ENCODE measurements at places on chromosomes 4 and X.

DNA sequence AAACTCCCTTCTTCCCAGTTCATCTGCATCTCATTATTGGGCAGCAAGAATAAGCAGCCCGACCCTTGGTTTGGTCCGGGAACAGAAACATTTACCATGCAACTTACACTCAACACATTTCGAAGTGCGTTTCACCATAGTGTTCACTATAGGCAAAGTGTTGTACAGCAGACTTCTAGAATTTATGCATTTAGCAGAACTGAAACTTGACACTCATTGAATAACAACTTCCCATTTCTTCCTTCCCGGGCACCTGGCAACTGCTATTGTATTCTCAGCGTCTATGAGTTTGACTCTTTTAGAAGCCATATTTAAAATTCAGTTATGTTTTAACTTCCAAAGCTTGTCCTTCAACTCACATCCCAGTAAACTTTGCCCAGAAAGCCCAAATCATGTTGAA, 840.6 kb downstream of the NLGN4X start:
- no peak for DNase-seq

GRCh38 chr4:188266386-188266785, 127.1 kb downstream of the TRIML1 start:
- DNase-seq: no peak

DNA sequence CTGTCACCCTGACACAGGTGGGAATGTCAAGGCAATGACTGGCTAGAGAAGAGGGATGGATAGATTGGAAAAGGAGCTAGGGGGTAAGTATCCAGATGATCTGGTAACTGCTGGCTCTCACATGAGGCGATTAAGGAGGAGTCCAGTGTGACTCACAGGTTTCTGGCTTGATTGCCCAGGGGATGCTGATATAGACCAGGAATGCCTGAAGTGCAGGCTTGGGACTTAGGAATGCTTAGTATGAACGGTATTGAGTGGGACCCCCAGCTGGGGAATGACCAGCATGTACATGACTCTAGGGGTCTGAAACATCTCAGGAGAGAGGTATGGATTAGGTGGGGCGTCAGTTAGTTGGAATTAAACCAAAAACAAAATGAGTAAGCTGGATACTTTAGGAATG, 65.8 kb upstream of the PRPS1 start:
- no peak for DNase-seq

- DNase-seq: no peak
Observed at GRCh38 chr4:10161840-10162239, 45.2 kb upstream of the WDR1 start.

- DNase-seq: no peak
Observed at GRCh38 chr4:13207226-13207625, 276.9 kb downstream of the RAB28 start.

DNA sequence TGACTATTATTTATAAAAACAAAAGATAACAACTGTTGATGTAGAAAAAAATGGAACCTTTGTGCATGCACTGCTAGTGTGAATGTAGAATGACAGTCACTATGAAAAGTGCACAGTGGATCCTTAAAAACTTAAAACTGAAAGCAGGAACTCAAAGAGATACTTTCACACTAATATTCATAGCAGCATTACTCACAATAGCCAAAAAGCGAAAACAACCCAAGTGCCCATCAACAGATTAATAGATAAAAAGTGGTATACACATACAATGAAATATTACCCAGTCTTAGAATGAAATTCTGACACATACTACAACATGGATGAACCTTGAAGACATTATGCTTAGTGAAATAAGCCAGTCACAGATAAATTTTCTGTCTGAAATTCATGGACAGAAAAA, 23.8 kb downstream of the CENPC start:
- no peak for DNase-seq

- no peak for DNase-seq
Observed at GRCh38 chrX:136659174-136659573, 11.2 kb downstream of the CD40LG start.

DNA sequence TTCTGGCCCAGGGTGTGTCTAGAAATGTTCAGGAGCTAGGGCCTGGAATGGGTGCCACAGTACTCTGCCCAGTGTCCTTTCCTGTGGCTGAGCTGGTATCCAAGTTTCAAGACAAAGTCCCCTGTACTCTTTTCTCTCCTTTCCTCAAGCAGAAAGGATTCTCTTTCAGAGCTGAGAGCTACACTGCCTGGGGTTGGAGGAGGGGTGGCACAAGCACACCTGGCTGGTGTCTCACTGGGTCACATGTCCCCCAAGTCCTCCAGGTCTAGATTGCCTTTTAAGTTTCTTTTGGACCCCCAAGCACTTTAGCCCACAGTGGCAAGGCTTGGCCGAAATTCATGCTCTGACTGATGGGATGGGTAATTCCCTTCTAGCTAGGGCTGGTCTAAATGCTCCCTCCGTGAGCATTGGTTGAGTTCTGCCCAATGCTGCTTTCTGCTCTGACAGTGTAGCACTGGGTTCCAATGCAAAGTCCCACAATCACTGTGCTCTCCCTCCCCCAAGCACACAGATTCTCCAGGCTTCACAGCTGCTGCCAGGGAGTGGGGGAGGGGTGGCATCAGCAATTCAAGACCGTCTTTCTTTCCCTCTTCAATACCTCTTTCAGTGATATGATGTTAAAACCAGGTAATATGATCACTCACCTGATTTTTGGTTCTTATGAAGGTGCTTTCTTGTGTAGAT, 47.8 kb downstream of the BEX3 start:
- DNase-seq: no peak

- DNase-seq: no peak
Observed at GRCh38 chr4:25146076-25146475, 14.2 kb downstream of the SEPSECS start.

DNA sequence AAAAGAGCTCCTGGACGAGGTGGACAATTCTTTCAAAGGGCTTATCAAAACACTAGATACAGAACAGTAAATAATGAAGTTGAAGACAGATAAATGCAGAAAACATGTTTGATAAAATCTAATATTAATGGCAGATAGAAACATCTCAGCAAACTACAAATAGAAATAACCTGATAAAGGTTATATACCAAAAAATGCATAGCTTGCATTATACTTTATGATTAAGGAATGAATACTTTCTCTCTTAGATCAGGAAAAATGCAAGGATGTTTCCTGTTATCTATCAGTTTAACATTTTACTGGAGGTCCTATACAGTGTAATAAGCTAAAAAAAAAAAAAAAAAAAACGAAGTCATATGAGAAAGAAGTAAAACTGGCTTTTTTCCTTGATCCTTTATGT, 304.5 kb upstream of the CXorf51A start:
- no peak for DNase-seq

GRCh38 chr4:159027535-159027934, 75.3 kb upstream of the RAPGEF2 start:
- DNase-seq: no peak

- DNase-seq: no peak
Observed at GRCh38 chr4:80065601-80066000, 7.4 kb downstream of the ANTXR2 start.

Measured in NCI-H1694 (cell line).